ENCODE measurements at places on chromosomes 3 and 15.

GRCh38 chr3:35744419-35744818 lies 105.1 kb downstream of the ARPP21 start:
- no peak for DNase-seq

DNA sequence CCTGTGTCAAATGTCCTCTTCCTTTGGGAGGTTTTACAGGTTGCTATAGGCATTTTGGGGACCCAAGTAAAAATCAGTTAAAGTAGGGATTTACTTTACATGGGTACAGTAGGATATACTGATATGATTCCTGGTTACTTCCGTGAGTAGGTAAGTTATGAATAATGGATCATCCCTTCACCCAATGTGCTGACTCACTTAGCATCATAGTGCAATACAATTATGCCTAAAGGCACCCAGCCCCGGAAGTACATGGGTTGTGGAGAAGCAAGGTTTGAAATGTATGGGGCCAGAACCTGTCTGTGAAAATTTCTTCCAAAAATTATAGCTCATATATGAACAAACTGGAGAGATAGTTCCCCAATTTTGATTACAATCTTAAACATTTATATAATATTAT lies 64.0 kb downstream of the GLB1 start:
- no peak for DNase-seq

- DNase-seq: no peak
Measured at GRCh38 chr3:19471138-19471537, 322.8 kb downstream of the KCNH8 start.

DNA sequence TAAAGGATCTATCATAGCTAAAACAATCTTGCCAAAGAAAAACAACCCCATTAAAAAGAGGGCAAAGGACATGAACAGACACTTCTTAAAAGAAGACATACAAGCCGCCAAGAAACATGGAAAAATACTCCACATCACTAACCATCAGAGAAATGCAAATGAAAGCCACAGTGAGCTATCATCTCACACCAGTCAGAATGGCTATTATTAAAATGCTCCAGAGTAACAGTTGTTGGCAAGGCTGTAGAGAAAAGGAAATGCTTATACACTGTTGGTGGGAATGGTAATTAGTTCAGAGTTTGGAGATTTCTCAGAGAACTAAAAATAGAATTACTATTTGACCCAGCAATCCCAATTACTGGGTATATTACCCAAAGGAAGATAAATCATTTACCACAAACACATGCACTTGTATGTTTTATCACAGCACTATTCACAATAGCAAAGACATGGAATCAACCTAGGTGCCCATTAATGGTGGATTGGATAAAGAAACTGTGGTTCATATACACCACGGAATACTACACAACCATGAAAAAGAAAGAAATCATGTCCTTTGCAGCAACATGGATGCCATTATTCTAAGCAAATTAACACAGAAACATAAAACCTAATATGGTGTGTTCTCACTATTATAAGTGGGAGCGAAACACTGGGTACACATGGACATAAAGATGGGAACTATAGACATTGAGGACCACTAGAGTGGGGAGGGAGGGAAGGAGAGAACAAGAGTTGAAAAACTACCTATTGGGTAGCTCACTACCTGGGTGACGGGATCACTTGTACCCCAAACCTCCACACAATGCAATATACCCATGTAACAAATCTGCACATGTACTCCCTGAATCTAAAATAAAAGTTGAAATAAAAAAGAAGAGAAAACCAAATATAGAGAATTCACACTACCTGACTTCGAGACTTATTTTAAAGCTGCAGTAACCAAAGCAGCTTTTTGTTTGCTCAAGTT lies 32.6 kb downstream of the ITGA11 start:
- DNase-seq: no peak

DNA sequence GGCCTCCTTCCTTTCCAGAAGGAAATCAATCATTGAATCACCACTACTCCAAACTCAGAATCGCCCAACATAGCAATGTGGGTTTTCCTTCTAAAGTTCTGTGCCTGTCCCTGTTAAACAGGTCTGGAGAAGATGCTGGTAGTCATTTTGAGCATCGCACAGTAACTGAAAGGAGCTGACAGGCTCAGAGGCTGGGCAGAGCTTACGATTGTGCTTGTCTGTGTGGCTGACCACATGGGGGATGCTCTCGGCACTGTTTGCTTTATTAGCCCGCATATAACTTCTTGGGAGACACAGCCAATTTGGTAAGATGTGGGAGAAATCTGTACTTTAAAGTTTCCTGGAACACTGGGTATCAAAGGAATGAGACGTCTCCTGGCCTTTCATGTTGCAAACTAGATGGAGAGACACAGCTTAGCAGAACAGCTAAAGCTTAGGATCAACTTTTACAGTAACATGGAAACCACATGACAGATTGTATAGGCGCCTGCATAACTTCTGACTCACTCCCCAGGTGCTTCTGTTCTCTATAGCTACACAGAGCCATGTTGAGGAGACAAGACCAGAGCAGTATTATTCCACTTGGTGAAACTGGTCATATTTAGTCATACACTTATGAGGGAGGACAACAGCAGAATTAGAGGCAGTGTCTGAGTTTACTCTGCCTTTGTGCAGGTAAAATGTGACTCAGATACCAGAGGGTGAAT lies 374.1 kb downstream of the RORA start:
- no peak for DNase-seq

- no peak for DNase-seq
Measured at GRCh38 chr3:120348065-120348990, 826 bp downstream of the LRRC58 start.

DNA sequence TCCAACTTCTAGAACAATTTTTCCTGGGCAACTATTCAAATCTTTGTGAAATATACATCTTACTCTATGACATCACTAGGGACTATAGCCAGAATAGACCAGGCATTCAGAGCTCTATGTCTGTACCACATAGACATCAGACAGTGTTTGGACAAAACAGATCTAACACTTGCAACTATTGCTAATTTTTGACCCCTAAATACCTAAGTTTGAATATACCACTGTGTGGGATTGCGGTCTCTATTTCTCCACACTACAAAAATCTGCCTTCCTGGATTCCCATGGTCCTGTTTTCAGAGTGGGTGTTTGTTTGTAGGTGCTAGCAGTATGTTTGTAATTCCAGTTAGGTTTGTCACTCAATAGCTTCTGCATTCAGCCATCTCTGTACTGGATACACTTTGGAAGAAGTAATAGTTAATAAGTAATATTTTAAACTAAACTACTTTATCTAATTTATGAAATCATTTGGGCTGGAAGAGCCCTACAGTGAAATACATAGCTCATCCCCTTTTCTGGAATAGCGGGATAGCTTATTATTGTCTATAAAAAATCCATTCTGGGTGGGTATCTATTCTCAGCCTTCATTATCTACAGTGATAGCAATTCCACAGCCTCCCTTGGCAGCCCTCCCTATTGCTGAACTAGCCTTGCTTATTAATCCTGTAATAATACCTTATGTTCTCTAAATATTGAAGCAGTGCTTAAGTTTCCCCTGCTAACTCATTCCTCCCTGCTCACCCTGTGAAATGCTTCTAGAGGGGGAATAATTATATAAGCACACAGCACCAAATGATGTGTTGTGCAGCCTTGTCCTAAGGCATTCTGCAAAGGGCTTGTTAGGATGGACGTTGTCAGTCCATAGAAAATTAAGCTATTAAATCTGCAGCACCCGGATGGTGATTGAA lies 49.4 kb downstream of the RBMS3 start:
- no peak for DNase-seq

DNA sequence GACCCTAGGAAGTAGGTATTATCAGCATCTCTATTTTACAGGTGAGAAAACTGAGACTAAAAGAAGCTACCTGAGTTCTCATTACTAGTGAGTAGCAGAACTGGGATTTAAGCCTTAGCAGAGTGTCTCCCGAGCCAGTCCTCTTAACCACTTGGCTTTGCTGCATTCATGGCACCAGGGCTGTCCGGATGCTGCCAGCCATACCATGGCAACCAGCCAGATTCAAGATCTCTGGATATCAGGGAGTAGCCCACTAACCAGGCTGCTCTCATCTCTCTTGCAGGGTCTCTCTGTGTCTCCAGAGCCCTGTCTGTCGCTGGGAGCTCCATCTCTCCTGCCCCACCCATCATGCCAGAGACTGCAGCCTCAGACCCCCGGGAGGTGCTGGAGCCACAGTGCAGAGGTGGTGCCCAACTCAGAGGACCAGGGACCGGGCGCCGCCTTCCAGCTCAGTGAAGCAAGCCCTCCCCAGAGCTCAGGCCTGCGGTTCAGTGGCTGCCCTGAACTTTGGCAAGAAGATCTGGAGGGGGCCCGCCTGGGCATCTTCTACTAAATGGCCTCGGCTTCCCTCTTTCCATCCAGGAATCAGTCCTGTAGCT lies 1.7 kb downstream of the MESP2 start:
- no peak for DNase-seq

DNA sequence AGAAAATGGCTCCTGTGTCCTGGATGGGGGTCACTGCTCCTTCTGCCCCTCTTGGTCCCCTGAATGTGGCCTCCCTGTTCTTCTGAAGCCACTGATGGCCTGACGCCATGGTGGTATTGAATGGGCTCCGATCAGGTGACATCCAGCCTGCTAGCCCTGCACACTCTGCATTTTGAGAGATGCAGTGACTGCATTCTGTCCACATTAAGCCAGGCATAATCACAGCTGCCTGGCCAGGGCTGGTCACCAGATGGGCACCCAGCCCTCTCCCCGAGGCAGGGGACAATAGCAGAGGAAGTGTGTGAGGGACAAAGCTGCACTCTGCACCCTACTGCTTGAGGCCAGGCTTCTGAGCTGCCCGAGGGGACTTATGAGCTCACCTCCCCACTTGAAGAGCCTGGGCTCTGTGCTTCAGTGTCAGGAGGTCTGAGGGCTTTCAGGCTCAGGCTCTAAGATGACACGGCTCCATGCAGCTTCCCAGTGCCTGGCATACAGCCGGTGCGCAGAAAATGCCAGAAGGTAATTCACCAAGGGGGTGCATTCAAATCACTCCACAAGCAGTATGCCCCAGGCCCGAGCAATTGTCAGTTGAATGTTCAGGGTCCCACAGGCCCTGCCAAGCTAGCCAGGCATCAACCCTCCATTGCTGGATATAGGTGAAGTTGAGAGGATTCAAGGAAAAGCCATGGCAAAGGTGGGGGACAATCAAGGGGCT lies 56.8 kb downstream of the WNT7A start:
- DNase-seq: no peak

DNA sequence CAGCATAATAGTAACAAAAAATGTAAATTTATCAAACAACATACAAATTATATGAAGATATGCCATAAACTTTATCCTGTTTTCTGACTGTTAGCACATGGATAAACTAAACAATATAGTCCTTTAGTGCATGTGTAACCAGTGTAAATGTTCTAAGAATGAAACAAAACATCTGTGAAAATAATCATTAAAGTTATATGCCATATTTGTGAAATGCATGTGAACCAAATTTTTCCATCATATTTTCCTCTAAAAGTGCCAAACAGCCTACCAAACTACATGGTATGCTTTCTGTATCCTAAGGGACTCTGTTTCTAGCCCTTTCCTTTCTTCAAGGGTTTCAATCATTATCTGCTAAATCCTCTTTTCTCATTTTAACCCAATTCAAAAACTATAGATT lies 23.9 kb upstream of the RSL24D1 start:
- no peak for DNase-seq

- DNase-seq: no peak
Measured at GRCh38 chr3:8870134-8870533, 93.1 kb downstream of the RAD18 start.

- DNase-seq: no peak
Measured at GRCh38 chr3:133276594-133276993, 123.3 kb upstream of the BFSP2 start.

DNA sequence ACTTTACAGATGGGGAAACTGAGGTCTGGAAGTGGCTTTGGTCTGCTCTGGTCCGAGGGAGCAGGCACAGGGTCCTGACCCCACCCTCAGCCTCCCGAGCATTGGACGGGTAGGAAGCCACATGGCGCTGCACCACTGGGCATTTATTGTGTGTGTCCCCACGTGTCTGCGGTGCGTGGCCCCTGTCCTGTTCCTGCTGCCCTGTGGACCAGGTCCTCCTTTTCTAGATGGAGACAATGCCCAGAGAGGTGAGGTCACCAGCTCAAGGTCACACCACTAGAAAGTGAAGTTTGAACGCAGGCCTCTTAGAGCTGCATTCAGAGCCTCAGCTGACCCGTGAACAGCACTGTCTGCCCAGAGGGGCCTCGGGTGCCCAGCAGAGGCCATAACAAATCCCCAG lies 26.8 kb downstream of the DUSP7 start:
- DNase-seq: no peak

DNA sequence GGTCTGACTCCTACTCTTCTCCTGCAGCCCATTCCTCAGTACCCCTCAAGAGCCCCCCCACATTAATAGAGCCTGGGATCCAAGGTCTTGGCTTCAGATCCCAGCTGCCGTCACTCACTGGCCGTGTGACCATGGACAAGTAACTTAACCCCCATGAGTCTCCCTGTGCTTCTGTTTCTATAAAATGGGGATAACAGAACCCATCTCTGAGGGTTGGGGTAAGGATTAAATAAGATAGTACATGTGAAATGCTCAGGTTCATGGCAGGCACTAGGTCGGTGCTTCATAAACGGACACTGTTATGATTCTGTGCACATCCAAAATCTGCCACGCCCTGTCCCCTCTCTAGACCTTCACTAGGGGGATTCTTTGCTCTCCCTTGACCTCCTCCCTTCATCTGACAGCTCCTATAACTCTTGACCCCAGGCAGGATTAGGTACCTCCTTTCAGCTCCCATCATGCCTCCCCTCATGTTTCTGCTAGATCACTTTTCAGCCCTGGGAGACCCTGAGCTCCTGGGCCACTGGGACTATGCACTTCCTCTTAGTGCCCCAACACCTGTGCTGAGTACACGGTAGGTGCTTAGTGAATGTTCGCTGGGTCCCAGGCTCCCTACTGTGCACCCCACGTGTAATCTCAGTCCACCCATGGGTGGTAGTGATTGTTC lies 1.5 kb downstream of the CAND2 start:
- DNase-seq: no peak

GRCh38 chr3:174035328-174035886 lies 637.9 kb downstream of the NLGN1 start:
- no peak for DNase-seq

DNA sequence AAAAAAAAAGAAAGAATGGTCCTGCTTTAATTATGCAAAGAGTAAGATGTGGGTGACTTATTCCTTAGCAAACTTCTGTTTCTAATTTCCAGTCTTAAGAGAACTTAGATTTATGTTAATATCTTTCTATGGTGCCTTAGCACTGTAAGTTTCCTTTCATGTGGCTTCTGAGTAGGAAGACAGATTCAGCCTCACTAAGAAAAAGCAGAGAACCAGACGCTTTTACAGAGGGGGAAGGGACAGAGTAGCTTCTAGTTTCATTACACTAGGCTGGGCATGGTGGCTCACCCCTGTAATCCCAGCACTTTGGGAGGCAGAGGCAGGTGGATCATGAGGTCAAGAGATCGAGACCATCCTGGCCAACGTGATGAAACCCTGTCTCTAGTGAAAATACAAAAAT lies 95.0 kb downstream of the DHX30 start:
- DNase-seq: no peak

DNA sequence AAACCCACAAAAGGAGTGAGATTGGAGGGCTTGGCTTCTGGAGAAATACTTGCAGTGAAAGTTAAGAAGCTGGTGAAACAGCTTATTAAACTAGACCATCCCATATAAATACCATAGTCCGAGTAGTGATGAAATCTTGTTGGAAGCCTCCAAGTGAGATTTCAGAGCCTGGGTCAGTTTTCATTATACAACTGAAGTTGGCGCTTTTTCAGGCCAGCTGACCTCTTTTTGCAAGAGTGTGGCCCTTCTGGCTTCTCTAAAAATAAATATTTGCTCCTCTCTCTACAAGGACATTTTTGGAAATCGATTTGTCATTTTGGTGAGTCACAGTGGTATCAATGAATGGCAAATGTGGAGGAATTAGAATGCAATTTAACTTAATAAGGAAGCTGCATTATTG lies 51.2 kb upstream of the THRB start:
- DNase-seq: no peak

All from cortex of kidney (tissue), 1 donor.